ENCODE measurements at places on chromosomes 16 and 17. TPM values are rescaled to one million over a fixed set of nuclear protein-coding genes. Genes with fewer than 3 reads are reported as not detected.

DNA sequence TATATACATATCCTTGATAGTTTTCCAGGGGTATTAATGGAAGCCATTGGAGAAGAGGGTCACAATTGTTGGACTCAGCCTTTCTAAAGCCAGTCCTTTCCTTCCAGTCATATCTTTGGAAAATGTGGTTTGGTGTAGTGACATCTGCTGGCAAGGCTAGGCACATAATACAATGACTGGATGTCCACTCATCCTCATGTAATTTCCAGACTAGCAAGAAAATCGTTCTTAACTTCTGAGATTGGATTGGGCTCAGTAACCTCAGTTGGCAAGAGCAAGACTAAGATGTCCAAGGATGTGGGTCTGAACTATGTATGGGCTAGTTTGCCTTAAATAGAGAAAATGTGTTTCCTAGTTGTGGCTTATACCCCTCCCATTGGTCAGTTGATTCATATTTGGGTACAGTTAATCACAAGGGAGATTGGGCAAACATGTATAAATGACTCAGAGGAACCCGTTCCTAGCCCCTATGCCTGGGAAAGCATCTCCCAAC is 8.7 kb upstream of the KAT7 start:
- DNase-seq: no peak

- no peak for DNase-seq
Measured at GRCh38 chr17:74485841-74486240, 19.4 kb downstream of the CD300A start.

DNA sequence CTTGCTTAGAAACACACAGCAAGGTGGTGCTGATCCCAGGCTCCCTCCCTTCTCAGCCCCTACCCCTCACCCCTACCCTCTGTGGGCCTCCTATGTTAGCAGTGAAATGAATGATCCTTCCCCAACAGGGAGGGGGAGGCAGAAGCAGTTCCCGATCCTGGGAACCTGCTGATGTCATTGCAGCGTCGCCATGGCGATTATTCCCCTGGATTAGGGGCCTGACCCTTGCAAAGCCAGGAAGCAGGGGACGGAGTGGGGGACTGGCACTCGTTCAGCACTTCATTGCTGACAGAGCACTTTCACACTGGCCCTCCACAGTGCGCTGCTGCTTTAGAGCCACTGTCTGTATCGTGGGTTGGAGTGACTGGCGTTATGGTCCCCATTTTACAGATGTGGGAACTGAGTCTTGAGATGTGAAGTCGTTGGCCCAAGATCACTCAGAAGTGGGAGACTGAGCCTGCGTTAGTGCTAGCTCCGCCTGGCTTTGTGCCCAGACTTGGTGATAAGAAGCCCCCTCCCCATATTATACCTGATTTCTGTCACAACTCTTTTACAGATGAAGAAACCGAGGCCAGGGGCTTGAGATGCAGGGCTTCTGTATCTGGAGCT is 26.6 kb downstream of the LASP1 start:
- no peak for DNase-seq

- no peak for DNase-seq
Measured at GRCh38 chr17:10178506-10178991, 19.9 kb downstream of the GAS7 start.

DNA sequence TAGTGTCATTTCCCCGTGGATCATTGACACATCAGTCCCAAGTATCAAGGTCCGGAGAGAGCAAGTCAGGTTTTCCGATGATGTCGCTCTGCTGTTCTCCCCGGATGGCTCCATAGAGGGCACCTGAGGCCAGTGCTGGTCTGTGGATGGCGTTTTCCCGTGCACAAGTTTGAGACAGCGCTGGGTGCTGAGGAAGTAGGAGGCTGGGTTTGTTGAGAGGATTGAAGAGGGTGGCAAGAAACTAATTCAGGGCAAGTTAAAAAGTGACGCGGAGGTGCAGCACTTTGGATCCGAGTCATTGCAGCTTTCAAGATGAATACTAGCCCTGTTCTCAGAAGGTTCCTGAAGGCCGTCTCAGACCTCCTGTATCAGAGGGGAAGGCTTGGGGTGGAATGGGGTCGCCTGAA is 7.7 kb downstream of the NUBP1 start:
- no peak for DNase-seq

The CCL1 gene
- polyA plus RNA-seq: not detected

The TMC8 gene
- polyA plus RNA-seq: 6.6 TPM

The AKAP10 gene
- polyA plus RNA-seq: 31.6 TPM

DNA sequence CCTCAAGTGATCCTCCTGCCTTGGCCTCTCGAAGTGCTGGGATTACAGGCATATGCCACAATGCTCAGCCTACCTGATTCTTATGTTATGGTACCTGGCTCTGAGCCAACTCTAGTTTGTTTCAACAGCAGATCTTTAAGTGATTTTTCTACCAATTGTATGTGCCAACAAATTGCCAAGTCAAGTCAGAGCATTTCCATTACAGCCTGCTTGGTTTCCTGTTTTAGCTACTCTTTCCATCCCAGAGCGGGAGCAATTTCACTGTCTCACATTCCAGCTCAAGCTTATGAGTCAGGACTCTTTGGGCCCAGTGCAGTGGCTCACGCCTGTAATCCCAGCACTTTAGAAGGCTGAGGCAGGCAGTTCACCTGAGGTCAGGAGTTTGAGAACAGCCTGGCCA is 30.8 kb upstream of the RBBP6 start:
- no peak for DNase-seq

The KRTAP2-2 gene
- not detected for polyA plus RNA-seq

- DNase-seq: no peak
Measured at GRCh38 chr17:36511216-36511615, 23.5 kb downstream of the MYO19 start.

DNA sequence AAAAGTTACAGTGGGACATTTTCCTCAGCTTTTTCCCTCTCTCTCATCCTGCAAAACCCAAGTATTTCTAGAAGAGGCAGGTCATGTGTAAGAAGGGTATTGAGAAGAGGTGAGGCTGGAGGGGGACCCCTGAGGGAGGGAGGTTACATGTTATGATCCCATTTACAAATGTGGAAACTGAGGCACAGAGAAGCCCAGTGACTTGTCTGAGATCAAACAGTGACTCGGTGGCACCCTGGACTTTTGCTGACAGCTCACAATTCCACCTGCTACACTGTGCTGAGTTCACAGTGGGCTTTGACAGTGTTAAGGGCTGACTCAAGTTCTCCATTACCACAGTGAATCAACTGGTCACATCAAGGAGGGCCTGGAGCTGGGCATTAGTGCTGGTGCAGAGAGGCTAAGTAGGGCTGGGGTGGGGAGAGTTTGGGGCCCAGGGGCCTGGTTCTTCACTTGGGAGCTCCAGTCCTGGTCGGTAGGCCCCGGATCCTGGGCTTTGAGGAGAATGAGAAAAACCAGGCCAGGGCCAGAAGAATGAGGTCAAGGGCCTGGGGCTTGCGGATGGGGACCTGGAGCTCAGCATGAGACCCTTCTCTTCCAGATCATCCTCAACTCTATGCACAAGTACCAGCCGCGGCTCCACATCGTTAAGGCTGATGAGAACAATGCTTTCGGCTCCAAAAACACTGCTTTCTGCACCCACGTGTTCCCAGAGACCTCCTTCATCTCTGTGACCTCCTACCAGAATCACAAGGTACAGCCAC is 26.0 kb downstream of the TBX4 start:
- no peak for DNase-seq

DNA sequence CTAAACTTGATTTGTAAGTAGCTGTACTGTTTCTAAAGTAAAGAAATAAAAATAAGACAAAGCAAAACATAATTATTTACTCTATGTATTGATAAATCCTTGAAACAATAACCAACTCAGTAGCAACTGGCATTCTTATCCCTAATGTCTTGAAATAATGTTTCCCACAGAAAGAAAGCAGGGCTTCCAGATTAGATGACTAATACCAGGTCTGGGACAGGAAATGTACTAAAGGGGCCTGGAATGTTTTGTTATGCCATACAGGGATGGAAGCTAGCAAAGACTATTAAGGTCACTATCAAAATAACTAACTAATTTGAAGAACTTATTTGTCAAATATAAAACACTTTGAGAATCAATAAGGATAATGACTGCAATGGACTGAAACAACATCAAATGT is 82.1 kb downstream of the CFDP1 start:
- no peak for DNase-seq

The RAB37 gene
- polyA plus RNA-seq: 9.1 TPM

GRCh38 chr16:58815181-58815888 is 81.2 kb upstream of the GOT2 start:
- no peak for DNase-seq

- DNase-seq: no peak
Measured at GRCh38 chr17:78475211-78475610, 96.8 kb downstream of the PGS1 start.

The TNS4 gene
- polyA plus RNA-seq: 0.21 TPM

DNA sequence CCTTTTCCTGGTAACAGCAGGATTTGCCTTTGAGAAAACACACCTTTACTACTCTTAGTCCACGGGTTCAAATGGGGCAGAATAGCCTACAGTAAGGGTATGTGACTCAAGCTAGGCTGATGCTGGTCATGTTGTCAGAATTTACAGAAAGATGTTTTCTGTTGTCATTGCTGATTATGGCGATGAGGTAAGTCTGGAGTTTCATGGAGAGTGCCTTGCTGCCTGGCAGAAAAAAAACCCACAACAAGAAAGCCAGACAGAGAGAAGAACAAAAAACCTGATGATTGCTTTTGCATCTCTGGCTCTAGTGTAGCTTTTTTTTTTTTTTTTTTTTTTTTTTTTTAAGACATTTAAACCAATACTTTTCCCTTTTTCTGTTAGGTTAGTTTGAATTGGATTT is 47.9 kb downstream of the SLC6A4 start:
- DNase-seq: no peak

GRCh38 chr16:65445313-65446260 is 323.7 kb upstream of the CDH11 start:
- peak; percentile 13 for DNase-seq

GRCh38 chr17:3809135-3809534 is 8.1 kb upstream of the ITGAE start:
- no peak for DNase-seq

DNA sequence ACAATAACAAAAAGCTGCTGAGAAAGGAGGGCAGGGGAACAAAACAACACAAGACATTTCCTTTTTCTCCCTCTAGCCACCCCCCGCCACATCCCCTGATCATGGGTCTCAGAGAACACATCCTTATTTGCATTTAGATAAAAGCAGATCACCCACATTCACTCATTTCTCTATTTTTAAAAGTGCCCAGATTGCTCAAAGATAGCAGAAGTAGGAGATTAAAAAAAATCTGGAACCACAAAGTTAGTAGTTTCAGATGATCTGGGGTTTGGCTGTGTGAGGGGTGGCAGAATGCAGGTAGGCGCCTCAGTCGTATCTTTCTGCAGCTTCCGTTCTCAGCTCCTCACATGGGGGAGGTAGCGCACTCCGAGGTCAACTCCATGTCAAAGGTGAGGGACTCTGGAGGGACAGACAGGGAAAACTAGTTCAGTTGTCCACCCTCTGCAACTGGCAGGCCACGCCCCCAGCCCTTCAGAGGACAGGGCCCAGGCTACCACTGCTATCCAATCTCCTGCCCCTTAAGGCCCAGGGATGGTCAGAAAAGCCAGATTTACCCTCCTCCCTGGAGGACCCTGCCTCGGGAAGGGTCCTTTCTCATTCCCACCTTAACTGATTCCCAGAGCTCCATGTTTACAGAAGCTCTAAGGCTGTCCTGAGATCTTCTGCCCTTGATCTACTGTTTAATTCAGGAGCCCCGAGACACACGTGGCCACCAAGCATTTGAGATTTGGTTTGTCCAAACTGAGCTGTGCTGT is 27.3 kb downstream of the STAT5A start:
- DNase-seq: no peak

- no peak for DNase-seq
Measured at GRCh38 chr16:14284930-14285512, 213.9 kb downstream of the MRTFB start.

DNA sequence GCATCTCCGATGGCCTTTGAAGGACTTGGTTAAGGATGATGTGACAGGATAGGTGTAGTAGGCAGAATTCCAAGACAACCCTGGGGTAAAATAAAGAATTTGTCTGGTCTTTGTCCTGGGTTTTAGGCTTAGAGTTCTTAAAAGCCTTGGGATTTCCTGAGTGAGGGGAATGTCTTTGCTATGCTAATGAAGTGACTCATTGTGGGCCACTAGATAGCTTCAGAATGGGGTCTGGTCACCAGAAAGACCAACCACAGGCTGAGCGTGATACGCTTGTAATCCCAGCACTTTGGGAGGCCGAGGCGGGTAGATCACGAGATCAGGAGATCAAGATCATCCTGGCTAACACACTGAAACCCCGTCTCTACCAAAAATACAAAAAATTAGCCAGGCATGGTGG is 182.8 kb upstream of the TOX3 start:
- no peak for DNase-seq

DNA sequence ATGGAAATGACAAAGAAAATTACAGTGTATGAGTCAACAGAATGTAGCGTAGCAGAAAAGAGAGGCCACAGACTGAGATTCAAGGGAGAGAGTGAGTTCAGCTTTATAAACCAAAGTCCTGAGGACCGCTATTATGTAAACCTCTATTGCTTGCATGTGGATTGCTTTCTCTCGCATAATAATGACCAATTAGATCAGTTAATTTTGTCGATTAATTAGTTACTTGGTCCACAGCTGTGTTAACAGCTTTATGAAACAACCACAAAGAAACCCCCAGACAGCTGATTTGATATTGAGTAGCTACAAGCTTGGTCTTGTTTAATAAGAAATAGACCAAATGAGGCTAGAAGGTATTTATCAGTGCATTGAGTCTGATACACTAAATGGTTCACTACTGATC is 291.8 kb upstream of the ERCC4 start:
- no peak for DNase-seq

All from right lung (tissue), 10 donors.